ENCODE measurements at places on chromosomes 2 and 18.

DNA sequence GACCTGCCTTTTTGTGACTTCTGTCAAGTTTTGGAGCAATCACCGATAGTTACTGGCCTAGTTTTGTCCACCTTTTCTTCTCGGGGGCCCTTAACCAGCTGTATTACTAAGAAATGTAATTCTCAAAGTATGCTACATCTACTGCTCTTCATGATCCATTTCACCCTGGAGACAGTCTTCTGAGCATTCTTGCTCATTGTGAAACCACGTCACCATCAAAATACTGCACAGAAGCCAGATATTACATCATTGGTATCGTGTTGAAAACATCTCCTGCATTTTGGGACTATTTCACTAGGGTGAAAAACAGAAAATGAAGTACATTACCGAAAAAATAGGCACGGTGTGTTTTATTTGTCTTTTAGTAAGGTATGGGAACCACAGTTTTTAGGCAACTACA, 11.7 kb downstream of the LYPD6B start:
- no peak for DNase-seq

- DNase-seq: no peak
These were observed 740.4 kb downstream of the DSC3 start for GRCh38 chr18:30302181-30302580.

DNA sequence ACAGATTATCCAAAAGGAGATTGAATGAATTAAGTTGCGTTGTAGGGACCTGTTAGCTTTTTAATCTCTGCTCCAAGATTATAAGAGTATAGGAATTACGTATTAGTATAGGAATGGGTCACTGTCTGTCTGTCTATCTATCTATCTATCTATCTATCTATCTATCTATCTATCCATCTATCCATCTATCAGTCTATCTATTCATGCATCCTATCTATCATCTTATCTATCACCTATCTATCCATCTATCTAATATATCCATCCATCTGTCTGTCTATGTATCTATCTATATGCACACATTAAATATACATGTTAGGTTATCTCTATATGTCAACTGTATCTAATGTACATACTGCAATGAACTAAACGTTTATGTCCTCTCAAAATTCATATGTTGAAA, 255.8 kb downstream of the LPIN1 start:
- no peak for DNase-seq

DNA sequence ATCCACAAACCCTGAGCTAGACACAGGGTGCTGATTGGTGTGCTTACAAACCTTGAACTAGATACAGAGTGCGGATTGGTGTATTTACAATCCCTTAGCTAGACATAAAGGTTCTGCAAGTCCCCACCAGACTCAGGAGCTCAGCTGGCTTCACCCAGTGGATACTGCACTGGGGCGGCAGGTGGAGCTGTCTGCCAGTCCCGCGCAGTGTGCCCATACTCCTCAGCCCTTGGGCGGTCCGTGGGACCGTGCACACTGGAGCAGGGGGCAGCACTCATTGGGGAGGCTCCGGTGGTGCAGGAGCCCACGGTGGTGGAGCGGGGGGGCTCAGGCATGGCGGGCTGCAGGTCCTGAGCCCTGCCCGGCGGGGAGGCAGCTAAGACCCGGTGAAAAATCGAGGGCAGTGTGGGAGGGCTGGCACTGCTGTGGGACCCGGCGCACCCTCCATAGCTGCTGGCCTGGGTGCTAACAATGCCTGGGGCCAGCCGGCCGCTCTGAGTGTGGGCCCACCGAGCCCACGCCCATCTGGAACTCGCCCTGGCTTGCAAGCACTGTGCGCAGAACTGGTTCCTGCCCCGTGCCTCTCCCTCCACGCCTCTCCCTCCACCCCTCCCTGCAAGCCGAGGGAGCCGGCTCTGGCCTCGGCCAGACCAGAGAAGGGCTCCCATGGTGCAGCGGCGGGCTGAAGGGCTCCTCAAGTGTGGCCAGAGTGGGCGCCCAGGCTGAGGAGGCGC, 75.6 kb downstream of the MOB4 start:
- no peak for DNase-seq

GRCh38 chr2:220512419-220512818, 885.0 kb downstream of the SLC4A3 start:
- DNase-seq: no peak

DNA sequence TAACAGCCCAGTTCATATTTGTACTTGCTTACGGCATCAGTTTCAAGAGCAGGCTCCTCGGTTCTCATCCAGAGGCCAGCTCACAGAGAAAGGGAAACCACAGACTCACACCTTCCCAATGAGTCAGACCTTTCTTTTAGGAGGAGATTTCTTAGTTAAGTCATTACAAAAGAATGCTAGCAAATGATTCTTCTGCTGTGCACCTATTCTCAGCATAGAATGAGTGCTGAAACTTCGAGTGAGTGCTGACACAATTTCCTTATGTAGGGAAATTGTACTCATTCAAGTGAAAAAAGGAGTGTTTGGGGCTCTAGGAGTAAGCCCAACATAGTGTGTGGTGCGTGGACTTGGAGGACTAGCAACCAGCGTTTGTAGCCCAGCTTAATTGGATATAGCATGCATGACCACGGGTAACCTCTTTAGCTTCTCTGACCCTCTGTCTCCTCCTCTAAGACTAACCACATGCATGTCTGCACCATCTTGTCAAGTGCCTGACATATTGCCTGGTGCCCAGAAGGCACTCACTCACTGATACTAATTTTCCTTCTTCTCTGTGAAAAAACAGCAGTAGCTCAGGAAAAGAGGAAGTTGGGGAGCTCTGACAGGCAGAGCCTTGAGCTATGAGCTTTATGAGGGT, 87.0 kb downstream of the ALPK2 start:
- DNase-seq: no peak

GRCh38 chr2:164675687-164676086, 54.4 kb upstream of the GRB14 start:
- no peak for DNase-seq

DNA sequence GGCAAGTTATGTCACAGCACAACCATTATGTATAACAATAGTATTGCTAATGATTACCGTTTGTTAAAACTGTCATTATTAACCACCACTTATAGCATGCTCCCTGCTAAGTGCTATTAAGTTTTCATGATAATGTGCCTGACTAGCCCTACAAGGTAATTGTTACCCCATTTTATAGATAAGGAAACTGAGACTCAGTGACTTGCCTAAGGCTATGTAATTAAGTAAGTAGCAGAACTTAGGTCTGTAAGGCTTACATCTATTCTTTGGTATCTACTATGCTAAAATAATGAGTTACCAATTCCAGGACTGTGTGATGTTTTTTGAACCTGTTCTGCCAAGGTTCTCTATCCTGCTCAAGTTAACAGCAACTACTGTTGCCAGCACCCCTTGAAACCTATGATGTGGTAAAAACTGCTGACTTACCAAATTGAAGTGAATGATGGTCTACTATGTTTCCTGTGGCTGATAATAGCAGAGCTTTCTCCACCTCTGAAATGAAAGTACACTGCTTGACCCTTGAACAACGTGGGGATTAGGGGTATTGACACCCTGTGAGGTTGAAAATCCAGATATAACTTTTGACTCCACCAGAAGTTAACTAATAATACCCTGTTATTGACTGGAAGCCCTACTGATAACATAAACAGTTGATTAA, 18.2 kb downstream of the ACVR2A start:
- no peak for DNase-seq

- DNase-seq: no peak
These were observed 4.2 kb upstream of the POU3F3 start for GRCh38 chr2:104849618-104850141.

DNA sequence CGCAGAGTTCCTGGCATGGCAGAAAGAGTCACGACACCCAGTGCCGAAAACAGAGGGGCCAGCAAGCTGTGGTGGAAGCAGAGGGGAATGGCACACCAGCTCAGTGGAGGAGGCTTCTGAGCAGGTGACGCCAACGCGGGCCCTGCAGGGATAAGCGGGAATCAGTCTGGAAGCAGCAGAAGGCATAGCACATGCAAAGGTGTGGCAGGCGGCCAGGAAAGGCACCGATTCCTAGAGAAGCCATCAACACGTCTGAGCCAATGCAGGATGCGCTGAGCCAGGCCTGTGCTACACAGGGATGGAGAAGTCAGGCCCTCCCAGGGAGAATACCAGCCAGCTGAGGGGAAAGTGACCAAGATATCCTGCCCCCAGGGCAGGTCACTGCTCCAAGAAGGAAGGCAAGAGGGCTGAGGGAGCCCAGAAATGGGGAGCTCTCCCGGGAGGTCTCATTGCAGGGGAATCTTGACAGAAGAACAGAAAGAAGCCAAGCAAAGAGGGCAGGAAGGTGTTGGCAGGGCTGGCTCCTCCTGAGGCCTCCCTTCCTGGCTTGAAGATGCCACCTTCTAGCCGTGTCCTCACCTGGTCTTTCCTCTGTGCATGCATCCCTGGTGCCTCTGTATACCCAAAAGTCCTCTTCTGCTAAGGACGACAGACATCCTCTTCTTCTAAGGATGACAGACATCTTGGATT, 16.3 kb downstream of the TEX51 start:
- DNase-seq: no peak

DNA sequence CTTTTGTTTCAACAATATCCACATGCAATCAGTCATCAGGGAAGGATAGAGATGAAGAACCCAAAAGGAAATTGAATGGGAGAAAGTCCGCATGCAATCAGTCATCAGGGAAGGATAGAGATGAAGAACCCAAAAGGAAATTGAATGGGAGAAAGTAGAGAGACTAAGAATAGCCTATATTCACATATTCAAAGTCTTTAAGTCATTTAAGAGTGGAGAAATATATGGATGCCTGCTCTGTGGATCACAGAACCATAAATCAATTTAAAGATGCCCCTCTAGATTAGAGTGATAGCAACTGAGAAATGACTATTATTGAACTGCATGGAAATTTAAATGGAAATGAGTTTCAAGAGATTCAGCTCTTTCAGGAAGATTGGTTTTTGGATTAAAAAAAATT, 90.0 kb upstream of the LPIN2 start:
- DNase-seq: no peak

GRCh38 chr2:133411857-133412256, 156.4 kb downstream of the NCKAP5 start:
- DNase-seq: no peak

DNA sequence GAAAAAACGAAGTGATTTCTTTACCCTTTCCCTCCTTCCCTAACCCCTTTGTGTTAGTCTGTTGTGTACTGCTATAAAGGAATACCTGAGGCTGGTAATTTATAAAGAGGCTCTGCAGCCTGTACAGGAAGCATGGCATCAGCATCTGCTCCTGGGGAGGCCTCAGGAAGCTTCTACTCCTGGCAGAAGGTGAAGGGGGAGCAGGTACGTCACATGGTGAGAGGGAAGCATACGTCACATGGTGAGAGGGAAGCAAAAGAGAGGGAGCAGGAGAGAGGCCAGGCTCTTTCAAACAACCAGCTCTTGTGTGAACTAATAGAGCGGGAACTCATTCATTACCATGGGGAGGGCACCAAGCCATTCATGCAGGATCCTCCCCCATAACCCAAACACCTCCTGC, 126.2 kb downstream of the CAPN13 start:
- DNase-seq: no peak

GRCh38 chr2:25030702-25031101, 11.2 kb upstream of the EFR3B start:
- DNase-seq: no peak

- DNase-seq: no peak
These were observed 9.6 kb downstream of the IMMT start for GRCh38 chr2:86185517-86186212.

DNA sequence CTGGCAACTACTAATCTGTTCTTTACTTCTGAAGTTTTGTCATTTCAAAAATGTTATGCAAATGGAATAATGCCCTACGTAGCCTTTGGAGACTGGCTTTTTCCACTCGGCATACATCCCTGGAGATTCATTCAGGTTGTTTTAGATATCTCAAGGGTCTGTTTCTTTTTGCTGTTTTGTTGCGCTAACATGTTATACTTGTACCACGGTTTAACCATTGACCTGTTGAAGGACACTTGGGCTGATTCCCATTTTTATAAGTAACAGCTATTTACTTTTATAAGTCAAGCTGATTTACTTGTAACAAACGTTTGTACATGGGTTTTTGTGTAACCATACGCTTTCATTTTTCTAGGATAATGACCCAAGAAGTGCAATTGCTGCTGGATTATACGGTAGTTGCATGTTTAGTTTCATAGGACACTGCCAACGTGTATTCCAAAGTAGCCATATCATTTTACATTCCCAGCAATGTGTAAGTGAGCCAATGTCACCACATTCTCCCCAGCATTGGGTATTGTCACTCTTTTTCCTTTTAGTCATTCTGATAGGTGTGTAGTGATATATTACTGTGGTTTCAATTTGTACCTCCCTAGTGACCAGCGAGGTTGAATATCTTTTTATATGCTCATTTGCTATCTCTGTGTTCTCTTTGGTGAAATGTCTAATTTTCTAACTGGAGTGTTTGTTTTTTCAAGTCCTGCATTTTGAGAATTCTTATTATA, 36.5 kb upstream of the STAT4 start:
- no peak for DNase-seq

GRCh38 chr2:217199255-217199630, 339.4 kb upstream of the TNP1 start:
- DNase-seq: no peak

DNA sequence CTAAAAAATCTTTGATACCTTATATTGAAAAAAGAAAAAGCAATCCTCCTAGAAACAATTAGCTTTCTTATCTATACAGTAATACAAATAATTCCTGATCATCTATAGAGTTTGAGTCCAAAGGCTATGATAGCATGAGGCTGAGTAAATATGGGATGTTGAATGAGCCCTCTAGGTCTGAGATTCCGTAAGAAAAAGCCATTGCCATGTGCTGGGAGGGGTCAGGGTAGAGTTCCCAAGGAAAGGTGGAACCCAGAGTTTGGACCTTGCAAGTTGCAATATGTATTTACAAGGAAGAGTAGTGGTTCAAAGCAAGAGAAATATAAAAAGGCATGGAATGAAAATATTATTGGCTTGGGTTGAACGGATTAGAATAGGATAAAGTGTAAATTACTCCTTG, 178.1 kb downstream of the DCC start:
- DNase-seq: no peak

GRCh38 chr2:73070643-73071359, 711 bp downstream of the SFXN5 start:
- no peak for DNase-seq

DNA sequence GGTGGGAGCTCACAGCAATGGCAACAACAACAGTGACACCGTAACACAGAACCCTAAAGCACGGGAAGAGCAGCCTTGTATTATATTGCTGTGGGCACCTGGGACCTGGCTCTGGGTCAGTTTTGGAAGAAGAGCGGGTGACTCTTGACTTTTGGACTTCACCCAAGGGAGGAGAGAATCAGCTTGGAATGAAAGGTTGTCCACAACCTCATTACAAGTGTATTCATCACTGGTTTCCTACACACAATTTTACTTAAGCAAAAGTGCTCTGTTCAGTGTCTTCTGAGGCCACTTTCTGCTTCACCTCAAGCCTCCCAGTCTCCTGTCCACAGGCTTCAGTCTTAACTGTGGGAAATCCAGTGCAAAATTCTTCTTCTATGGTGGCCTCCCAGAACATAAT, 263.8 kb downstream of the KCNE4 start:
- DNase-seq: no peak

GRCh38 chr2:132656266-132656975, 13.6 kb downstream of the LYPD1 start:
- DNase-seq: no peak

GRCh38 chr2:65576861-65577601, 144.6 kb upstream of the SPRED2 start:
- DNase-seq: no peak

GRCh38 chr2:84427235-84428138, 31.6 kb downstream of the SUCLG1 start:
- DNase-seq: no peak

GRCh38 chr18:70074116-70074515, 126.4 kb upstream of the CD226 start:
- DNase-seq: no peak

- no peak for DNase-seq
These were observed 73.7 kb upstream of the DNAJC10 start for GRCh38 chr2:182642328-182642727.

Measured in chondrocyte (in vitro differentiated cells).